ENCODE measurements at places on chromosomes 11 and 22.

GRCh38 chr22:41920271-41920976, 5.5 kb upstream of the SHISA8 start:
- DNase-seq: no peak

DNA sequence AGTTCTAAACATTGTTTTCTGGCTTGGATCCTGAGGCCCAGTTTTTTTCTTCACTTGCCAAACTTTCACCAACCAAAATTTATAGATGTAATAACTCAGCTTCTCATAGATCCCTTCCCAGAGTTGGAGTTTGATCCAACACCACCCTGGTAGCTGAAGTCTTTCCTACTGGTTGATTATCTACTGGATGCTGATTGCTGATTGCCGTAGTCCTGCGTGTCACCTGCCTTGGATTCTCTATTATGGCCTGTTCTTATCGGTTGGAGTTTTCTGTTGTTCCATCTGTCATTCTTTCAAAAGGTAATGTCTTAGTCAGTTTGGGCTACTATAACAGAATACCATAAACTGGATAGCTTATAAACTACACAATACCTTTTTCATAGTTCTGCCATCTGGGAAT, 17.3 kb upstream of the OR6X1 start:
- DNase-seq: no peak

DNA sequence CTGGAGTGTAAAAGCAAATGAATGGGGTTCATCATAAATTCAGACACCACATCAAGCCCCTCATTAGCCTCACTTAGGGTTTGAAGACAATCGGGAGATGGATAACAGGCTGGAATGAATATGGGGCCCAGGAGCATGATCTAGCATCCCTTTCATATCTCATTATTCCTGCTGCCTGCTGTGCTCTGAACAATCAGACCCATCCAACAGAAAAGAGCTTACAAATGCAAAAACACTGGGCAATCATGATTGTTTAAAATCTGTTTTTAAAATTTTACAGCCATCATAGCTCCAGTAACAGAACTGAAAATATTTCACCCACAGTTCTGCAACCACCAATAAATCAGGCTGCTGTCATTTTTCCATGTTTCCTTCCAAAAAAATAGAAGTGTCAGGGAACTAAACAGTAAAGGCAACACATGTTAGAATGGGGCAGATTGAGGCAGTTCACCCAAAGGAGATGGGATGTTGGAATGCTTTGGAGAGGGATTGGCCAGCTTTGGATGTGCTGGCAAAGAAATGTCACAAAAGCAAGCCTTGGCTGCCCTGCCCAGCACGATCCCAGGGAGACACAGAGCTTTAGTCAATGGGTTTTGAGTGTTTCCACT, 47.8 kb upstream of the BMAL1 start:
- no peak for DNase-seq

- no peak for DNase-seq
Observed at GRCh38 chr11:34214961-34215805, 109.8 kb downstream of the NAT10 start.

GRCh38 chr11:126345759-126346585, 9.5 kb upstream of the ST3GAL4 start:
- no peak for DNase-seq

GRCh38 chr11:100719809-100720221, 32.7 kb downstream of the ARHGAP42 start:
- DNase-seq: no peak

DNA sequence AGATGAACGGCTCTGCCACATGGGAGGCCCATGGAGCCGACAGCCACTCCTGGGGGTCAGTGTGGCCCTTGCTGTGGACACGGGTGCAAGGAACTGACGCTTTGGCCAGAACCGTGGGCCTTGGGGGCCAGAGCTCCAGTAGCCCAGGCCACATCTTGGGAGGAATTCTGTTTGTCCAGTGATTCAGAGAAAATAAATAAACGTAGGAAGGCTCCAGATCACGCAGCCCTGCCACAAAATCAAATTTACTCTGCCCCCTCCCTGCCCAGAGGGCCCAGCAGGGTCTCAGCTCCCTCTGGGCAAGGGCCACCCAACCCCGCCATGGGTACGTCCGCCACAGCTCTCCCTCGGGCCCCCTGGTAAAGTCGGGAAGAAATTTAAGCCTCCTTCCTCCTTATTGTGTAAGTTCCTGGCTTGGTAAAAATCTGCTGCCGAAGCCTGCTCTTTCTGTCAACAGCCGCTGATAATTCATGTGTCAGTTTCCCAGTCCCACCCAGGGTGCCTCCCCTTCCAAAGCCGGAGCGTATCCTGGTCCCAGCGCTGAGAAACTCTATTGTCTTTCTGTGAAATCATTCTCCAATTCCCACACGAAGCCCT, 6.9 kb upstream of the MUC5AC start:
- DNase-seq: peak; percentile 8

DNA sequence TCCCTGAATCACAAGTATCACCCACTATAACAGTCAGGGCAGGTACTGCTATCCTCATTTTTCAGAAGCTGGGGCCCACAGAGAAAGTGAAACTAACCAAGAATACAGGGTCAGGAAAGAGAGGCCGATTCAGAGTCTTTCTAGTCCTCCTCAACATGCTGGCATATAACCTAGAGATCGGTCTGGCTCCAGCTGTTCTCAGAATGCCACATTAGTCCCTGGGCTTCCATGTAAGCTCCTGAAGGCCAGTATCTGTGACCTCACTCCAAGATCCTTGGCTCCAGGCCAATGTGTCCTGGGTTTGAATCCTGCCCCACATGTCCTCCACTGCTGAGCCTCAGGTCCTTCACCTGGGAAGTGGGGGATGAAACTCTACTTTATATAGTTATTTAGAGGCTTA, 50.4 kb downstream of the TENM4 start:
- no peak for DNase-seq

DNA sequence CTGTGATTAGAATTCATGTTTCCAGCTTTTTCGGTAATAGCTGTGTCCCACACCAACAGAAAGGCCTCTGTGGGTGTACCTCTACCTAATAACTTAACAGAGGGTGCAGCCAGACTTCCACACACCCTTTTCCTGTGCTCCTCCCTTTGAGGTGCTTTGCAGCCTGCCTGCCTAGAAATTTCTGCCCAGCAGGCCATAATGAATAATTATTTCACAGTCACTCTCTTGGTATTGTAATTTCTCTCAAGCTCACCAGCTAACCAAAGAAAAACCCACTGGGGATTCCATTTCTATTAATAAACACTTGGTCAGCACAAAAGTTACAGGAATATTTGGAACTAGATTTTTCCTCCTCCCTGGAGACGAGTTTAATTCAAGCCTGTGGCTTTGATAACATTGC, 13.3 kb downstream of the WT1 start:
- DNase-seq: no peak

DNA sequence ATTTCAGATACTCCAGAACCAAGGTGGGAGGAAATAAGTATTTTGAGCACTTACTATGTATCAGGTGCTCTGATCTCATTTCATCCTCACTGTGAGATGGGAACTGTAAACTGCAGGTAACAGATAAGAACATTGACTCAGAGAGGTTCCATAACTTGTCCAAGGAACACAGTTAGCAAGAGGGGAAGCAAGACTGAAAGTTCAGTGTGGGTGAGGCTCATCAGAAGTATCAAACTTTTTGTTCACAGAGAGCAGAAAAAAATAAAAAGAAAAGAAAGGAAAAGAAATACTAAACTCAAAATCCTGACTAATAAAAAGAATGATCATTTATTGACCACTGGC, 37.1 kb downstream of the RAB30 start:
- no peak for DNase-seq

- no peak for DNase-seq
Observed at GRCh38 chr11:70440206-70440605, 41.9 kb downstream of the CTTN start.

- DNase-seq: no peak
Observed at GRCh38 chr22:46377525-46378425, 42.3 kb downstream of the TRMU start.

GRCh38 chr11:117072517-117073461, 25.4 kb downstream of the SIK3 start:
- no peak for DNase-seq

DNA sequence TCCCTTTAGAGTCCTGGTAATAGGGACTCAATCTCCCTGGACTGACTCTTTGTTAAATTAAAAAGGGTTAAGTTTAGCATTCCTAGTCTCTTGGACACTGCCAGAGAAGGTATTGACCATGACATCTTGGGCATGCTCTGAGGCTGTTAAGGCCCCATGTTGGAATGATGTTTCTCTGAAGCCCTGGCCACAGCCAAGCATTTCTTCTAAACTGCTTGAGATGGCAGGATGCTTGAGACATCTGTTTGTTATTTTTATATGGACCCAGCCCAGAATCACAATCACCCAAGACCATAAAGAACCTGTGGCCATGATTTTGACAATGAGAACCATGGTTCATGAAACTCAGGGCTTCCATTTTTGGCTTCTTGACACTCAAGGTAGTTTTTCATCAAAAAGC, 5.5 kb upstream of the ANKK1 start:
- no peak for DNase-seq

DNA sequence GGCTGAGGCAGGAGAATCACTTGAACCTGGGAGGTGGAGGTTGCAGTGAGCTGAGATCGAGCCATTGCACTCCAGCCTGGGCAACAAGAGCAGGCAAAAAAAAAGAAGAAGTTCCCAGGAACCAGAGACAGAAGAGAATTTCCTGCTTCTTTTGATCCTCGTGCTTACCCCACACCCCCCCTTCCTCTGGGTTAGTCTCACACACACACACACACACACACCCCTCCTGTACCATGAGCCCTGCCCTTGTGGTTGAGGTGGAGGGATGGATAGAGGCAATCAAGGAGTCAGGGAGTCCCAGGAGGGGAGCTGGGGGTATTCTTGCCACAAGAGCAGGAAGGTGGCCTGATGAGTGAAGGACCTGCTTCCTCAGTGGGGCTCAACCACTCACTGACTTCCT, 4.1 kb upstream of the UBE2L6 start:
- DNase-seq: no peak

- DNase-seq: no peak
Observed at GRCh38 chr22:31360029-31360428, 13.9 kb upstream of the PATZ1 start.

GRCh38 chr11:1155274-1155693, 2.5 kb upstream of the MUC5AC start:
- DNase-seq: no peak

- no peak for DNase-seq
Observed at GRCh38 chr22:23704829-23705228, 14.0 kb downstream of the RGL4 start.

GRCh38 chr11:14358729-14359439, at the start of gene RRAS2:
TSS of gene RRAS2 (minus strand) at chr11:14359183. CDS start at chr11:14358870, 313 bp downstream.
- peak; percentile 80 for DNase-seq

DNA sequence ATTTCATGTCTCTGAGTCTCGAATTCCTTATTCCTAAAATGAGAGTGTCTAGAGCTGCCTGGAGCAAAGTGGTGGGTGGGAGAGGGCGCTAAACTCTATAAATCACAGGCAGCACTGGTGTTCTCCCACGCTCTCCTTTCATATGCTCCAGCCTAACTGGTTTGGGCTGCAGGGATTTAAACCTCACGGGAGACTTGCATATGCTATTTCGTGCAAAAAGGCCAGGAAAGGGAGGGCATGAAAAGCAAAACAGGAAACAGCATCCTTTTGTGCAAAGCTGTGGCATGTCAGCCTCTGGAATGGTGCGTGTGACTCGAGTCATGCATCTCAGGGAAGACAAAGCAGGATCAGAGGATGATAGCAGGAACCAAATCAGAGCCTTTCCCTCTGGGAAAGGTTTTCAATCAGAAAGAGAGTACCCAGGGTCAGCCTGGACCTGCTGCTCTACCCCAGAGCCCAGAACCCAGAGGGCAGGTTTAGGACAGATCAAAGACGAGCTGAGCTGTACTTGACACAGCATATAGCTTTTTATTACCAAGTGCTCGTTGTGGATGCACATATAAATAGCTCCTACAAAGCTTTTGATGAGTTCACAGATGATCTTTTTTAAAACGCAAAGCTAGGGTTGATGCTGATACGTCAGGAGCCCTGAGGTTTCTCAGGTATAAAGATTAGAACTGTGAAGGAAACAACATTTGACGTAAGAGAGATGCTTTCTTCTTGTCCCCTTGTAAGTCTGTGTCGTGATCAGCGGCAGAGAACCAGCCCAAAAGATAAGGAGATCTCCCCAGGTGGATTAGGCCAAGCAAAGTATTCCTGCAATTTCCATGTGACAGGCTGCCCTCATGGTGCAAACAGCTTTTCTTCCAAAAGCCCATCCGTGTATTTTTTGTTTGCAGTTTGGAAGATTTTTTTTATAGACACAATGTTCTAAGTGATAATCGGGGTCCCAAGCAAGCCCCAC, 46.2 kb upstream of the YWHAH start:
- no peak for DNase-seq

DNA sequence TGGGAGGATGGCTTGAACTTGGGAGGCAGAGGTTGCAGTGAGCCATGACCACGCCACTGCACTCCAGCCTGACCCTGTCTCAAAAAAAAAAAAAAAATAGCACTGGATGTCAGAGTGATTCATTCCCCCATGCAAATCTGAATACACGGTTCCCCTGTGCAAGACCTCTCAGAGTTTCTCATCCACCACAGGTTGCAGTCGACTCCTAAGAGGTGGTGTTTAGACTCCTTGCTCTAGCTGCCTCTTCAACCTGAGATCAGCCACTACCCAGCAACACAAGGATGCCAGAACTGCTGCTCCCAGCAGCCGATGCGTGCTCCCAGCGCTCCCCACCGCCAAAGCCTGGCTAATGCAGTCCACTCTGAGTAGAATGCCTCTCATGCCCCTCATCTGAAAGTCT, 97.5 kb downstream of the PARVA start:
- DNase-seq: no peak

DNA sequence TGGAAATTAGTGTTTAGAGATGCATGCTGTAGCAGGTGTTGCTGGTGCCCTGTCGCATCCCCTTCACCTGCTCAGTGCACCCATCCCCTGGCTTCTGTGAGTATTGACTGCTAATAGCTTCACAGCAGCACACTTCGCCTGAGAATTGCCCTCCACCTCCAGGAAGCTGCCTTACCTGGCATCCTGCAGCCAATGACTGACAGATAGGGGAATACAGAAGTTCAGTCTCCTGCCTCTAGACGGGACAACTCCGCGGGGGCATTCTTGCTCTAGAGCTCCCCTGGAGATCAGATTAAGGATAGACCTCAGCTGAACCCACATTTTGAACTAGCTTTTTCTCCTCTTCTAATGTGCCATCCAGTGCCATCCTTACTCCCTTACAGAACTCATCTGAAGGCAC, 9.3 kb upstream of the CD3E start:
- DNase-seq: no peak

DNA sequence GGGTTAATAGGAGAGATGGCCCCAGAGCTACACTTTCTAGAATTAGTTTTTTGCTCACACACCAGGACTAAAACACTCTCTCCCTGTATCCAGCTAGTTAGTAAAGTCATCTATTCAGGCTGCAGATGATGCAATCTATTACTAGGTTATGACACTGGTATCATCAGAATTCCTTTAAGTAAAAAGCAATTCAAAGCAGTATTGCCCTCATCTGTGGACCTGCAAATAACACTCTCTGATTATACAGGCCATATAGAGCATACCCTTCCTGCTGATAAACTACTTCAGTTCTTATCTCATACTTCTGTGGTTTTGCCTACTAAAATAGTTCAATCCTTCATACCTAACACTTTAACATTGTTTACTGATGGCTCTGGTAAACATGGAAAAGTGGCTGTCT, 13.5 kb upstream of the MTMR2 start:
- DNase-seq: no peak

GRCh38 chr11:45939836-45940235, 17.4 kb downstream of the LARGE2 start:
- DNase-seq: no peak
